Type B pancreatic cell (in vitro differentiated cells): ENCODE measurements at places on chromosomes 3 and 15.

DNA sequence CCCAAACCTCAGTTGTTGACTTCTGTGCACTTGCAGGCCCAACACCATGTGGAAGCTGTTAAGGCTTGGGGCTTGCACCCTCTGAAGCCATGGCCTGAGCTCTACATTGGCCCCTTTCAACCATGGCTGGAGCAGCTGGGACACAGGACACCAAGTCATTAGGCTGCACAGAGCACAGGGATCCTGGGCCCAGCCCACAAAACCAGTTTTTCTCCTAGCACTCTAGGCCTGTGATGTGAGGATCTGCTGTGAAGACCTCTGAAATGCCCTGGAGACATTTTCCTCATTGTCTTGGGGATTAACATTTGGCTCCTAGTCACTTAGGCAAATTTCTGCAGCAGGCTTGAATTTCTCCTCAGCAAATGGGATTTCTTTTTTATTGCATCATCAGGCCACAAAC, 1255.7 kb downstream of the ZPLD1 start:
- no peaks in the 10 kb centered on the region for H3K36me3 ChIP-seq
- no peak overlapping the region for H3K4me3 ChIP-seq
- H3K27ac ChIP-seq, result no peak overlapping the region
- DNase-seq, result no peak

DNA sequence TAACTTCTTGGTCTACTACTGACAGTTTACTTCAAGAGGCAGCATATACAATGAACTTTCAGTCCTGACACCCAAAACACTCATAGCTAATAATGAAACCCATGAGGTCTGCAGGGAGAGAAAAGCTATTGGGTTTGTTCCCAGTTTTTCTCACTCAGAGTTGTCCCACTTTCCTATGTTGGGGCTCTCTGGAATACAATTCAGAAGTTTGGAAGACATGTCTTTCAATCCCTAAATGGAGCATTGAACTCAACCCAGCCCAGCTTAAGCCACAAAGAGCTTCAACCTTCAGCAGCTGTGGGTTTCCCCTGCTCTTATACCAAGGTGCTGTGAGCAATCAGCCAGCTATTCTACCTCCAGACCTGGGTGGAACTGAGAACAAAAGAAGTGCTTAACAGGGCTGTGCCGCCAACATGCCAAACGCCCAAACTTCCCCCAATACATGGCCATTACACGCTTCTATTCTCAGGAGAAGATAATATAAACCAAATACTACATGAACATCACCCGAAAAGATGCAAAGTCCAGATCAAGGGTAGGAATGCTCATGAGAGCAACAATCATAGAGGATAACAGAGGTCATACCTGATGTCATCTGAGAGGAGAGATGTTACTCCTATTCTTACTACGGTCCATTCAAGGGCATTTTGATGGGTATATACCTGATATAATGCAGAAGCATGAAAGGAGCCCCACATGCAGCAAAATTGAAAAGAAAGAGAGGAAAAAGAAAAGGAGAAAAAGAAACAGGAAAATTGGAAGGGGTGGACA, 131.2 kb upstream of the TGFBR2 start:
- no peaks in the 10 kb centered on the region for H3K27me3 ChIP-seq
- H3K4me1 ChIP-seq, result no peaks in the 10 kb centered on the region
- H3K27ac ChIP-seq, result no peak overlapping the region

- peaks cover 11% of the 10 kb centered on the region for H3K4me1 ChIP-seq
- no peak for DNase-seq
- H3K27me3 ChIP-seq, result peaks cover 8% of the 10 kb centered on the region
Observed at GRCh38 chr3:14266361-14266760, 87.7 kb downstream of the LSM3 start.

DNA sequence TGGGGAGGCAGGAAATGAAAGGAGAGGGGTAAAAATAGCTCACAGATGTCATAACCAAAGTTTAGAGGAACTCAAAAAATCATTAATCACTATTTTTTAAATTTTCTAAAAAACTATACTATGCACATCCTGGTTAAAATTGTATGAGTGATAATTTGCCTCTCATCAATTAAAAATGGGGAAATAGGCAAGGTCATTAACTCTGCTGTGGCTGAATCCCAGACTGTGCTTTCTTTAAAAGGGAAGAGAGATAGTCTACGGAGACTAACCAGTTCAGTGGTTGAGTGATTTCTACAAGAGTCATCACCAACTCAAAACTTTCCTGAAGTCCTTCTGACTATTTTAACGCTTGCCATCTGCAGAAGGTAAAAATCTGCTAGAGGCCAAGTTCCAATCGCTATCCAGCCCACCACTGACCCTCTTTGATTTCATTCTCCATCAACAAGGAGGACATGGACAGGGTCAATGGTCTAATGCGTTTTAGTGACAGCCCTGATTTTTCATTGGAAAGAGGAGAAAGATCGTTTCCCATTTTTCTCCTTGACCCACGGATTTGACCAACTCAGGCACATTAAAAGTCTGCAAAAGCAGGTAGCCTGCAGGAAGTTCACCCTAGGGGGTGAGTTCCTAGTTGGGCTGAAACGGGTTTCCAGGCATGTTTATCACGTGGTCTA, 850 bp downstream of the SUCLG2 start:
- DNase-seq, result no peak
- H3K27ac ChIP-seq, result peak overlapping the region; percentile 59
- peaks cover 41% of the 10 kb centered on the region for H3K4me1 ChIP-seq
- peaks cover 8% of the 10 kb centered on the region for H3K36me3 ChIP-seq
- no peaks in the 10 kb centered on the region for H3K27me3 ChIP-seq

DNA sequence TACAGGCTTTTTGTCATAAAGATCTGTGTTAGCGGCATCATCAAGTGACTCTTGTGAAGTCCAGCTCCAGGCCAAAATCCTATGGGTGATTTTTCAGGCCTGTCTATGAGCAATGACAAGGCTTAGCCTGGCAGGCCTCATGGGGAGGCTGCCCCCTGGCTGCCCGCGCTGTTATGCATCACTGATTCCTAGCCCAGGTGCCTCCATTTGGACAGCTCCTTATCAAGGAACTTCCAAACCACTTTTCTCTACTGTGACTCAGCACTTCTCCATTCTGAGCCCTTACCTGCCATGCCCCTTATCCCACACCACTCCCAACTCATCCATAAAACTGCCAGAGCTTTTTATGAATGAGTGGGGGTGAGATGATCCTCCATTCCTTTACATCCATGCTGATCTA, 91.5 kb upstream of the C3orf80 start:
- no peak overlapping the region for H3K27ac ChIP-seq
- no peaks in the 10 kb centered on the region for H3K27me3 ChIP-seq
- no peaks in the 10 kb centered on the region for H3K36me3 ChIP-seq
- H3K4me3 ChIP-seq, result no peak overlapping the region
- H3K4me1 ChIP-seq, result no peaks in the 10 kb centered on the region

- H3K27me3 ChIP-seq, result no peaks in the 10 kb centered on the region
Observed at GRCh38 chr3:132900481-132900880, 137.7 kb upstream of the TMEM108 start.

GRCh38 chr3:37772773-37773354, 88.8 kb upstream of the CTDSPL start:
- H3K4me3 ChIP-seq, result peak overlapping the region; percentile 20
- peaks cover 45% of the 10 kb centered on the region for H3K4me1 ChIP-seq
- H3K36me3 ChIP-seq, result peaks cover 16% of the 10 kb centered on the region
- no peak for DNase-seq
- H3K27ac ChIP-seq, result no peak overlapping the region
- H3K27me3 ChIP-seq, result peaks cover 4% of the 10 kb centered on the region

DNA sequence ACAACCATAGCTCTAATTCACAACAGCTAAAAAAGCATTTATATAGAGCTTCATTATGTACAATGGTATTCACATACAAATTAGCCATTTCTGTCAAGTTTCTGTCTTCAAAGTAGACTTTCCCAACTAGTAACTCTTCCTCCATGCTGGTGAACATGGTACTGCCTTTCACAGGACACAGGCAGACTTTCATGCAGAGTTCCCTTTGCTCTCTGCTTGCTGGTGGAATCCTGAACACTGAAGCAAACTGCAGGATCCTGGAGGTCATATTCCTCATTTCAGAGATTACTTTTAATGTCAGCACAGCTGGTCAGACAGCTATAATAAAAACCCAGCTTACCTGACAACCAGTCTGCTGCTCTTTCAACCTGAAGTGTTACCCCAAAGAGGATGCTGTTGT, 53.6 kb downstream of the TASOR start:
- no peaks in the 10 kb centered on the region for H3K27me3 ChIP-seq
- DNase-seq, result no peak
- peaks cover 28% of the 10 kb centered on the region for H3K36me3 ChIP-seq
- no peak overlapping the region for H3K27ac ChIP-seq
- no peak overlapping the region for H3K4me3 ChIP-seq
- H3K4me1 ChIP-seq, result peaks cover 6% of the 10 kb centered on the region

- H3K4me1 ChIP-seq, result no peaks in the 10 kb centered on the region
- H3K27ac ChIP-seq, result no peak overlapping the region
- no peak overlapping the region for H3K4me3 ChIP-seq
- DNase-seq, result no peak
Observed at GRCh38 chr15:90638963-90639362, 78.2 kb upstream of the BLM start.

- H3K4me3 ChIP-seq, result no peak overlapping the region
- no peak overlapping the region for H3K27ac ChIP-seq
- DNase-seq, result no peak
- no peaks in the 10 kb centered on the region for H3K36me3 ChIP-seq
Observed at GRCh38 chr15:59694779-59695178, 5.7 kb upstream of the BNIP2 start.

GRCh38 chr3:47469616-47470015, 6.1 kb downstream of the SCAP start:
- no peaks in the 10 kb centered on the region for H3K27me3 ChIP-seq
- H3K4me1 ChIP-seq, result peaks cover 15% of the 10 kb centered on the region
- H3K27ac ChIP-seq, result no peak overlapping the region
- H3K4me3 ChIP-seq, result peak overlapping the region; percentile 41

- H3K4me1 ChIP-seq, result no peaks in the 10 kb centered on the region
- H3K36me3 ChIP-seq, result no peaks in the 10 kb centered on the region
- no peak overlapping the region for H3K4me3 ChIP-seq
- no peaks in the 10 kb centered on the region for H3K27me3 ChIP-seq
Observed at GRCh38 chr3:167843886-167844285, 108.4 kb downstream of the SERPINI1 start.

DNA sequence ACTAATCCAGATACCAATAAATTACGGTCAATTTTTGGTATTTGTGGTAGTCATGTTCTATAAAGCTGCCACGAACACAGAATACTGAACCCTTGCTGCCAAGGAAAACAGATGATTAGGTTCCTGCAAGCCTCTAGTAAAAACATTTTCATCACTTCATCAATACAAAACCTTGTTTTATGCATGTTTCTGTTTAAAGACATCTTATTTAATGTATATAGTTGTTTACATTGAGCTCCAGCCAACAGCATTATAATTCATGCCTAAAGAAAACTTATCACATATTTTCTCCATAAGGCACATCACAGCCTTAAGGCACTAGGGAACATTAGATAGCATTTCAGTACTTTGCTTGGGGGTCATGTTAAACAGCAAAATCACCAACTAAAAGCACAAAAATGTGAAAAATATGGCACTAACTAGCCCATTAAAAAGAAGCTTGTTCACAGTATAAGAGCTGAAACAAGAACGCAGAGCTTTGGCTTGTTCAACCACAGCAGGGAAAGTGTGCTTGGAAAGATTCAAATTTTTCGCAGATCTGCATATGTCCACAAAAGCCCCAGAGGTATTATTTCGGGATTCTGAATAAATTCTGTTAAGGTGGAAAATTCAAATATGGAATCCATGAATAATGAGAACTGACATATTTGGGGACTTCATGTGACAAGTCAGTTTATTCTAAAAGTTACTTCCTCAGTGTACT, 27.7 kb downstream of the POLQ start:
- no peak overlapping the region for H3K27ac ChIP-seq
- no peaks in the 10 kb centered on the region for H3K4me1 ChIP-seq
- DNase-seq, result no peak
- no peaks in the 10 kb centered on the region for H3K27me3 ChIP-seq
- peaks cover 24% of the 10 kb centered on the region for H3K36me3 ChIP-seq
- H3K4me3 ChIP-seq, result no peak overlapping the region

- no peaks in the 10 kb centered on the region for H3K36me3 ChIP-seq
- peaks cover 1% of the 10 kb centered on the region for H3K4me1 ChIP-seq
- H3K27ac ChIP-seq, result no peak overlapping the region
Observed at GRCh38 chr15:44668921-44669320, 5.5 kb upstream of the SPG11 start.

DNA sequence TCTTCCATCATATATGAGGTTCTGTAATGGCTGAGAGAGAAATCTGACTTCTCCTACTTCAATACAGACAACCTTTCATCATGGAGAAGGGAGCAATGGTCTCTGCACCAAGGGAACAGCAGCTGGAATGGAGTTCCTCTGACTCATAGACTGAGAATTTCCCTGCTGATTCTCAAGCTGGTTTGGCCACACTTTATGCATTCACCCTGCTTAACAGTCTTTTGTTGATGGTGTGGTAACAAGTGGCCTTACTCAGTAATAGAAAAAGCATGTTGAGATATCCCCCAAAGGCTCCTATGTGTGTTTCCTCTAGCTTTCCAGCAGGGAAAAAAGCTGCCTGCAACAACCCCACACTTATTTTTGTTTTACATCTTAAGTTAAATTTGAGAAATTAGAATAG, 138.1 kb downstream of the GREM1 start:
- H3K36me3 ChIP-seq, result no peaks in the 10 kb centered on the region
- H3K4me1 ChIP-seq, result no peaks in the 10 kb centered on the region
- H3K27me3 ChIP-seq, result no peaks in the 10 kb centered on the region
- no peak overlapping the region for H3K27ac ChIP-seq

- H3K36me3 ChIP-seq, result no peaks in the 10 kb centered on the region
- peak overlapping the region; percentile 76 for H3K27ac ChIP-seq
- H3K4me3 ChIP-seq, result peak overlapping the region; percentile 60
- peaks cover 56% of the 10 kb centered on the region for H3K4me1 ChIP-seq
- no peaks in the 10 kb centered on the region for H3K27me3 ChIP-seq
Observed at GRCh38 chr3:150345021-150345538, 63.0 kb upstream of the TSC22D2 start.

GRCh38 chr3:120641696-120642246, 40.3 kb downstream of the HGD start:
- no peaks in the 10 kb centered on the region for H3K27me3 ChIP-seq
- H3K36me3 ChIP-seq, result no peaks in the 10 kb centered on the region
- no peak overlapping the region for H3K27ac ChIP-seq
- no peak for DNase-seq

- peaks cover 32% of the 10 kb centered on the region for H3K27me3 ChIP-seq
- no peak for DNase-seq
- peaks cover 16% of the 10 kb centered on the region for H3K4me1 ChIP-seq
- no peak overlapping the region for H3K27ac ChIP-seq
- no peak overlapping the region for H3K4me3 ChIP-seq
Observed at GRCh38 chr3:59411186-59411585, 361.4 kb upstream of the CFAP20DC start.

DNA sequence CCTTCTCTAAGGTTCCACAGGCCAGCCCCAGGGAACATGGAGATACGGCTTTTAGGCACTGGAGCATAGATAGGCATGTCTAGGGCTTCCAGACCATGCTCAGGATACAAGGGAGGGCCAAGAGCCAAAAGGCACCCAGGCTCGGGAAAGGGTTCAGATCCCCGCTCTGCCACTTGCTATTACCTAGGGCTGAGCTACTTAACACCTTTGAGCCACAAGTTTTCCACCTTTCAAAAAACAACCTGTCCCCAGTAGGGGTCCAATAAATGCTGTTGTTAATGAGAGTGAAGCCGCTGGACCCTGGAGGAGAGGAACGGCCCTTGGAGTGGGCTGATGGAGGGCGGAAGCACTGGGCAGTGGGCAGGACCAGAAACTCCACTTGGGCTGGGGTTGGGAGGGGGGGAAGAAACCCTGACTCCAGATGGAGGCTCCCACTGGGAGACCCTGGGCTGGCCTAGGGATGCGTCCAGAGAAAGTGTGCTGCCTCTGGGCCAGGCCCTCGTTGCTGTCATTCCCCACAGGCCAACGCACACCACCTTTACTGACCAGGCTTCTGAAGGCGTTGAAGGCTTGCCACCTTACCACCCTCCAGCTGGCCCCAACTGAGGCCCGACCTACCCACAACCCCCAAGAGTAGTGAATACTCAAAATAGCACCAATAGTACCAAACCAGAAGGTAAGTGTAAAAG, 8.6 kb upstream of the ITPKA start:
- H3K27ac ChIP-seq, result no peak overlapping the region
- DNase-seq, result no peak
- peaks cover 26% of the 10 kb centered on the region for H3K36me3 ChIP-seq
- no peaks in the 10 kb centered on the region for H3K4me1 ChIP-seq
